ENCODE measurements at places on chromosomes 4 and X. TPM values are rescaled to one million over a fixed set of nuclear protein-coding genes. Genes with fewer than 3 reads are reported as not detected.
A peak's percentile ranks its signal among the peaks of the same experiment; 100 is the strongest.

- DNase-seq = no peak
- no peak overlapping the region for H3K4me3 ChIP-seq
- H3K36me3 ChIP-seq = no peaks in the 10 kb centered on the region
- H3K27me3 ChIP-seq = no peaks in the 10 kb centered on the region
- H3K4me1 ChIP-seq = no peaks in the 10 kb centered on the region
These were observed 207.6 kb upstream of the SLITRK2 start for GRCh38 chrX:145609951-145610511.

- H3K27me3 ChIP-seq = no peaks in the 10 kb centered on the region
- H3K4me3 ChIP-seq = no peak overlapping the region
- no peak for DNase-seq
- H3K36me3 ChIP-seq = peaks cover 24% of the 10 kb centered on the region
These were observed 45.2 kb downstream of the ADH5 start for GRCh38 chr4:99043346-99043745.

TCEAL1 gene
- total RNA-seq = not detected

GRCh38 chr4:15781427-15782095, 3.4 kb downstream of the CD38 start:
- H3K4me3 ChIP-seq = no peak overlapping the region
- no peaks in the 10 kb centered on the region for H3K36me3 ChIP-seq
- H3K4me1 ChIP-seq = no peaks in the 10 kb centered on the region
- no peaks in the 10 kb centered on the region for H3K27me3 ChIP-seq
- H3K27ac ChIP-seq = no peak overlapping the region
- no peak for DNase-seq

DNA sequence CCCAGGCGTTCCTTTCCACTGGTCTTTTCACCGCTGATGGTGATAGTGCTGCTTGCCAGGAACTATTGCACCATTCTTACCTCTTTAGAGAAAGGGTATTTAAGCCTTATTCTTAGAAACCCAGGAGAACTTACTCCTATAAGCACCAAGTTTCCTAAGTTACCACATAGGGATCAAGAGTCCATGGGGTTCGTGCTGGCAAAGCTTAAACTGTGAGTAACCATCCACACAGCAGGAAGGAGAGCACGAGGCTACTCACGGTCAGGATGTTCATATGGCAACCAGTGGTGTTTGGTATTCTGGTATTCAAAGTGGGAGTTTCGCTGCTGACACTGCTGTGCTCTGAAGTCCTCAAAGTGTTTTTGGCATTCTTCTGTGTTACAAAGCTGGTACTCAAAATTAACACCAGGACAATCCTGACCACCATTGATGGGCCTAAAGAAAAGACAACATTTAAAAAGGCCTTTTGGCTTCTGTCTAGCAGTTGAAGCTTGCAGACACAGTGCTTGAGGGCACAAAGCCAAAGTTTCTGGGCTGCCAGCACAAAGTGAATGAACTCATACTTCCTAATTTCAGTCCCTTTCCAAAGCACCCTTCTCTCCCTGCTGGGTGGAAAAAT, 256.9 kb downstream of the ADAMTS3 start:
- DNase-seq = no peak
- H3K4me1 ChIP-seq = no peaks in the 10 kb centered on the region
- no peak overlapping the region for H3K4me3 ChIP-seq
- no peak overlapping the region for H3K27ac ChIP-seq
- no peaks in the 10 kb centered on the region for H3K27me3 ChIP-seq

DNA sequence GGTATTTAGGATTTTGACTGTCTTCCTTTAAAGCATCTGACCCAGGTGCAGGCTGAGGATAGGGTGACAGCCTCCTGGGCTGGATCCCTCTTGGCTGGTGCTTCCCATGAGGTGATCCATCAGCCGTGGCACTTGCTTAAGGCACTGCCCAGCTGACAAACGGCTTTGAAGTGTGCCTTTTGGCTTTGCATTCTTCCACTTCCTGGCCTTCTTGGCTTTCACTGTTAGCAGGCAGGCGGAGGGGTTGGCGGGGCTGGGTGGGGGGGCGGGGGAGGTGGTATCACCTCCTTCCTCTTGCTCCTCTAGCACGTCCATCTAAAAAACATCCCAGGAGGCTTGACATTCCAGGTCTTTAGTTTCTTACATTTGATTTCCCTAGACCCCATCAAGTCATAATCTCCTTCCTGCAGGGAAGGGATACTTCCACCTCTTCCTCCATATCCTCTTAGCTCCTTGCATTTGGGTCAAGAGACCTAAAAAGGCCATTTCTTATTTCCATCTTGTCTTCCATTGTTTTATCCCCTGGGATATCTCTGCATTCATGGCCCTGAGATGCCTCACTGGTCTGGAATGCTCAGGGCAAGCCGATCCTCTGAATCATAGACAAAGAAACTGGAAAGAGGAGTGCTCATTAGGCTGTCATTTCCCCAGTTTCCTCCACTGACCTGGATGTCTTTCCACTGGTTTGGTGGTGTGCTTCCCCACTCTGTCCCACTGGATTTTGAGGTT, 11.3 kb upstream of the APLN start:
- peak; percentile 26 for DNase-seq
- no peaks in the 10 kb centered on the region for H3K36me3 ChIP-seq
- H3K27me3 ChIP-seq = no peaks in the 10 kb centered on the region

PRSS12 gene
- 13.8 TPM for total RNA-seq

NONO gene
- total RNA-seq = 523 TPM

GRCh38 chr4:152990471-152991131, 54.5 kb downstream of the FHDC1 start:
- no peak overlapping the region for H3K4me3 ChIP-seq
- DNase-seq = no peak
- no peaks in the 10 kb centered on the region for H3K4me1 ChIP-seq
- H3K27me3 ChIP-seq = no peaks in the 10 kb centered on the region
- no peak overlapping the region for H3K27ac ChIP-seq

- H3K27me3 ChIP-seq = no peaks in the 10 kb centered on the region
- no peak overlapping the region for H3K4me3 ChIP-seq
- no peaks in the 10 kb centered on the region for H3K36me3 ChIP-seq
- H3K27ac ChIP-seq = no peak overlapping the region
- no peaks in the 10 kb centered on the region for H3K4me1 ChIP-seq
- DNase-seq = no peak
These were observed 689.1 kb upstream of the DIAPH2 start for GRCh38 chrX:95995583-95995982.
